ENCODE measurements at places on chromosomes 2 and 18. TPM values are rescaled to one million over a fixed set of nuclear protein-coding genes. Genes with fewer than 3 reads are reported as not detected.

ZNF385B gene
- total RNA-seq = 13.1 TPM

ADD2 gene
- 0.75 TPM for total RNA-seq

GPR45 gene
- total RNA-seq = not detected

NBEAL1 gene
- 21.9 TPM for total RNA-seq

ALKAL2 gene
- not detected for total RNA-seq

PSMA8 gene
- total RNA-seq = not detected

CRYGD gene
- total RNA-seq = not detected

CABYR gene
- not detected for total RNA-seq

WDR12 gene
- 26.6 TPM for total RNA-seq

ABCB11 gene
- total RNA-seq = 0.10 TPM

TMEM17 gene
- 0.55 TPM for total RNA-seq

CNTNAP5 gene
- not detected for total RNA-seq

DSC2 gene
- 0.76 TPM for total RNA-seq

KCNK3 gene
- total RNA-seq = 0.80 TPM

TUBA4B gene
- not detected for total RNA-seq

INHBB gene
- total RNA-seq = 11.8 TPM

PROKR1 gene
- total RNA-seq = 0.10 TPM

NPAS2 gene
- total RNA-seq = 47.0 TPM

CD8B gene
- total RNA-seq = 2.2 TPM

Measured in gastrocnemius medialis (tissue), 4 donors.